ENCODE measurements at places on chromosomes 3 and 15.

- DNase-seq = no peak
Measured at GRCh38 chr15:78524230-78524629, 16.0 kb upstream of the PSMA4 start.

DNA sequence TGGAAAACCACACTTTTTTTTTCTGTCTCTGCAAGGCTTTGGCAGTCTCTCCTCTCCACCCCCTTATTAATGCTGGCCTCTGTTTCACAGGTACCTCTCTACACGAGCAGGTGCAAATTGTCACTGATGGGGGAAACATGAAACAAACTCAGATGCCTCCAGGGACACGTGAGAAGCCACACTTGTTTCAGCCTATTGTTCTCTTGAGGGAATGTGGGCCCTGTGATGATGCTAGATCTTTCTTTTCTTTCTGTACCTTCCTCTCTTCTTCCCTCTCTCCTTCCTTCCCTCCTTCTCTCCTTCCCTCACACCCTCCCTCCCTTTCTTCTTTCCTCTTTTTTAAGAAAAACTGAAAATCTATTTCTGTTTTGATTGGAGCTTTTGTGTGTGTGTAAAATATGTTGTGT lies 5.7 kb upstream of the BLM start:
- no peak for DNase-seq

- DNase-seq = no peak
Measured at GRCh38 chr3:135694142-135694541, 271.4 kb upstream of the PPP2R3A start.

GRCh38 chr3:124886168-124887056 lies 753 bp downstream of the ITGB5 start:
- DNase-seq = peak; percentile 29

GRCh38 chr3:154003649-154004048 lies 117.5 kb upstream of the ARHGEF26 start:
- no peak for DNase-seq

DNA sequence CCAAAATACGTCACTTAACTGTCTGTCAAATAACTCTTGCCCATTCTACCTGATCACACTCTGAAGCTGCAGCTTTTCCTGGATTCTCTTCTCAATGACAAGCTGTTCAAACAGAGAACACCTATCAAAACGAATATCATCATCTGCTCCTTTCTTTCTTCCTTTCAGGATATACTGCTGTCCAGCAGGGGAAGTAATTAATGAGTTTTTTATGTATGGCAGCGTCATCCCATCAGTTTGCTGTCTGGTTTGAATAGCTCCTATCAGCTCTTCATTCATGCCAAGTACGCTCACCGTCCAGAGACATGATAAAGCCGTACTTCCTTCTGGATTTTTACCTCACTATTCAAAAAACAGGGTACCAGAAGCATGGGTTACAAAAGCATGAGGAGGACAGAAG lies at the start of gene CHRM5:
TSS of gene CHRM5 (plus strand) at position 274 of the 400 bp plus-strand sequence. CDS start 94,221 bp downstream, outside the sequence.
- DNase-seq = no peak

- no peak for DNase-seq
Measured at GRCh38 chr3:160464321-160464720, 14.7 kb upstream of the TRIM59 start.

DNA sequence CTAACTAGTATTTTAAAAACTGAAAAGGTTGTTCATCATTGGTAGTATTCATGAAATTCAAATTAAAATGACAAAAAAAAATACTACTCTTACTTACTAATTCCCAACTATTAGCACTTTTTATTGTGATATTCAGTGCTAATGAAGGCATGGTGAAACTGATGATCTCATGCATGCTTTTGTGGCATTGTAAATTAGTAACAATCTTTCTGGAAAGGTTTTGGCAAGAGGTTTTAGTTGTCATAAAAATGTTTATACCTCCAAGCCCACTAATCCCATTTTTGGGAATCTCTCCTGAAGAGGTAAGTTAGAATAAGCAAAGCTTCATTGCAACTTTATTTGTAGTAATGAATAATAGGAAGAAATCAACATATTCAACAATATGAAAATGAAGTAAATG lies 53.0 kb downstream of the LYSMD4 start:
- no peak for DNase-seq

DNA sequence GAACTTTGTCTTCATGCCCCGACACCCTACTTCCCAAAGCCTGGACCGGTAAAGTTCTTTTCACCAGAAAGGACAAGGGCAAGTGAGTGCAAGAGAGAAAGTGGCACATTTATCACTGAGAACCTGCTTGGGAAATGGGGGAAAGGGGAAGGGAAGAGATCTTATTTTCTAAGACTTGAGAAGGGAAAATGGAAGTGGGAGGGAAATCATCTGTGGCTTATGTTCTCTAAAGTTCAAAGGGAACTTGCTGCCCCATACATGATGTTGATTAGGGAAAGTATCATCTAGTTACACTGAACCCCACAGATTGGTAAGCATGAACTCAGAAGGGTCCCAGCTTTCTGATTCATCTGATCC lies 199.5 kb upstream of the LPP start:
- no peak for DNase-seq

DNA sequence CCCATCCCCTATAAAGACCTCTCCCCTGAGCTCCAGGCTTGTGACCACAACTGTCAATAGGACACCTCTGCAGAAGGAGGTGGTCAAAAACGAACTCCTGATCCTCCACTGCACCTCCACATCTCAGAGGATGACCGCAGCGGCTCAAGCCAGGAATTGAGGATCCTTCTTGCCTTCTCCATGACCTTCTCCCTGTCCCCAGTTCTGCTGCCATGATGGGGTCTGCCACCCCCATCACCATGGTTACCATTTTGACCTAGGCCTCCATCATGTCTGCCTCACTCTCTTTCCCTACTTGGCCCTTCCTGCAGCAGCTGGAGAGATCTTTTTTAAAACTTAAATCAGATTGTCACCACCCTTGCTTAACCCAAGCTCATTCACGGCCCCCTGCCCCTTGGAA lies 81.3 kb upstream of the LINGO1 start:
- DNase-seq = no peak

GRCh38 chr3:99503350-99503749 lies 135.0 kb upstream of the COL8A1 start:
- DNase-seq = no peak

GRCh38 chr3:129615751-129616281 lies 9.3 kb upstream of the PLXND1 start:
- no peak for DNase-seq

DNA sequence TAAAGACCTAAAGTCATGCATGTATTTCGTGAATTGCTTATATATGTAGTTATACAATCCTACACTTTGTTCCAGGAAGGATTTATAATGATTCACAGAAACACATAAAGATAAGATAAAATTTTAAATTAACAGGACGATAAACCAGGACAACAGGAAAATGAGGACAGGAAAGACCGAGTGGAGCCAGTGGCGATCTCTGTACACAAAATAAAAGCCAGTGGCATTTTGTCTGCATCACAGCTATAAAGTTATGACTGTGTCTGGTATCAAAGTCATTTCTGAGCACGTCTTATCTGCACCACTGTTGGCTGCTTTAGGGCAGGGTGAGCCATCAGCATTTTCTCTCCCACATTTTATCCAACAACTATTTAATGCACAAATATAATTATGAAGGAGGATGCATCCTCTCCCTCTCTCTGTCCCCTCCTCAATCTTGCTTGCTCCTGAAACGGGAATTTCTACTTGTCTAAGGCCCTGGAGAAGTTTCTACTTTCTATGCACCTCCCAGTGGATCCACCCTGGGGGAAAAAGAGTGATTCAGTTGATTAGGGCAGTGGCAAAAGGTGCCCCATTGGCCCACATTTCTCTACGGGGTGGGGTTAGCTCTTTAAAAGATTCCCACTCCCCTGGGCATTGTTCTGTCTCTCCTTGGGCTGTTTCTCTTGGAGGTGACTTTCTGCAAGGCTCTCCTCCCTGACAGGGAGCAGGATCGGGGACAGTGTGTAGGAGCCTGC lies 159.4 kb upstream of the UBE2E1 start:
- no peak for DNase-seq

DNA sequence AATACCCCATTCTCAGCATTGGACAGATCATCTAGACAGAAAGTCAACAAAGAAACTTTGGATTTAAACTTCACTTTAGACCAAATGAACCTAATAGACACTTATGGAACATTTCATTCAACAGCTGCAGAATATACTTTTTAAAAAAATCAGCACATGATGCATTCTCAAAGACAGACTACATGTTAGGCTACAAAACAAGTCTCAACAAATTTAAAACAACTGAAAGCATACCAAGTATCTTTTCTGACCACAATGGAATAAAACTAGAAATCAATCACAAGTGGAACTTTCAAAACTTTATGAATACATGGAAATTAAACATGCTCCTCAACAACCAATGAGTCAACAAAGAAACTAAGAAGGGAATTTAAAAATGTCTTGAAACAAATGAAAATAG lies 37.9 kb downstream of the SERP1 start:
- no peak for DNase-seq

GRCh38 chr3:182592747-182593146 lies 200.6 kb upstream of the ATP11B start:
- DNase-seq = no peak

GRCh38 chr15:23467110-23467600 lies 20.1 kb upstream of the GOLGA6L2 start:
- no peak for DNase-seq

DNA sequence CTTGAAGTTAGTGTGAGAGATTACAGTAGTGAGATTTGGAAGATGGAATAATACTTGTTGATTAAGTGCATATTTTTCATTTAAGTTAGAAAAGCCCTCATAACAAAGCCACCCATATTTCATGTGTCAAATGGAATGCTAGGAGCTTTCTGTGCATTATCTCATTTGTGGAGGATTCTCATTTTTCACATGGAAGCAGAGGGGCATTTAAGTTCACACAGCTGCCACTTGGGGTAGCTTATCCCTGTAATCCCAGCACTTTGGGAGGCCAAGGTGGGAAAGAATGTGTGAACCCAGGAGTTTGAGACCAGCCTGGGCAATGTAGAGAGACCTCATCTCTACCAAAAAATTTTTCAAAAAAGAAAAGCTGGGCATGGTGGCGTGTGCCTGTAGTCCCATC lies 55.2 kb downstream of the RAB7A start:
- no peak for DNase-seq

DNA sequence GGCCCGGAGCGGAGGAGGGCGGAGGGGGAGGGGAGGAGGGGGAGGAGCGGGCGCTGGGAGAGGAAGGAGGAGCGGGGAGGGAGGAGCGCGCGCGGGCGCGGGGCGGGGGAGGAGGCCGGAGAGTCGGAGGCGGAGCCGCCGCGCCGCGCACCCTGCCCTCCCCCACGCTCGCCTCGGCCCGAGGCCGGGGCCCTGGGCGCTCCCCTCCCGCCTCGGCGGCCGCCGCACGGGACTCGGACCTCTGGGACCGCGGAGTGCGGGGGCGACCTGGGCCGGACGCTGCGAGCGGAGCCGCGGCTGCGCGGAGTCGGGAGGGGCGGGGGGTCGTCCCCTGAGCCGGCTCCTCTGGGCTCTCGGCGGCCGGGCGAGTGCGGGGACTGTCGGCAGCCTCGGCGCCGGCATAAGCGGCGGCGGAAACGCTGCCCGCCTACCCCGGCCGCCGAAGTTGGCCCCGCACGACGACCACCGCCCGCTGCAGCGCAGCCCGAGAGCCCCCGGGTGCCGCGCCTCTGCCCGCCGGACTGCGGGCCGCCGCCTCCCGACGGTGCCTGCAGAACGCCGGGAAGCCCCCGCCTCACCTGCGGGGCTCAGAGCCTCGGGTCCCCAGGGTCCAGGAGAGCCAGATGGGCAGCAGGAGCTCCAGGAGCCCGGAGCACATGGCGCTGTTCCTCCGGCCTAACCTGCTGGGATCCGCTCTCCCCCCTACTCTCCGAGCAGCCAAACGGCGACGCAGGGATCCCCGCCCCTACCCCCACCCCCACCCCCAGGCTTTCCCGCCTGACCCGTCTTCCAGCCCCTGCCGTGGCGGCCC lies 406 bp upstream of the GABRB3 start:
- DNase-seq = no peak

DNA sequence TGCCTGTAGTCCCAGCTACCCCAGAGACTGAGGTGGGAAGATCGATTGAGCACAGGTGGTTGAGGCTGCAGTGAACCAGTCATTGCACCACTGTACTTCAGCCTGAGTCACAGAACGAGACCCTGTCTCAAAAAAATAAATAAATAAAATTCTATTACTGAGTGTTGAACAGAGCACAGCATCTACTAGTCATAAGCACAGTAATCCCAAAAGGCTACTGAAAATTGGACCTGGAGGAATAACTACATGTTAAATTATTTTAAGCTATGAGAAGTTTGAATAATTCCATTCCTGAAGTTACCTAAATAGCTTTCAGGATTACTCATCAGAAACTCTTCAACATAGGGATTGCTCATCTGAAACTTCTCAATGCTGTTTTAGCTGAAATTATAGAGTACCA lies 43.4 kb downstream of the ARMC8 start:
- peak; percentile 13 for DNase-seq

GRCh38 chr3:278300-279064 lies 81.9 kb downstream of the CHL1 start:
- no peak for DNase-seq

- DNase-seq = no peak
Measured at GRCh38 chr3:135440233-135440632, 525.3 kb upstream of the PPP2R3A start.

- no peak for DNase-seq
Measured at GRCh38 chr15:99683000-99683670, 50.1 kb downstream of the LYSMD4 start.

DNA sequence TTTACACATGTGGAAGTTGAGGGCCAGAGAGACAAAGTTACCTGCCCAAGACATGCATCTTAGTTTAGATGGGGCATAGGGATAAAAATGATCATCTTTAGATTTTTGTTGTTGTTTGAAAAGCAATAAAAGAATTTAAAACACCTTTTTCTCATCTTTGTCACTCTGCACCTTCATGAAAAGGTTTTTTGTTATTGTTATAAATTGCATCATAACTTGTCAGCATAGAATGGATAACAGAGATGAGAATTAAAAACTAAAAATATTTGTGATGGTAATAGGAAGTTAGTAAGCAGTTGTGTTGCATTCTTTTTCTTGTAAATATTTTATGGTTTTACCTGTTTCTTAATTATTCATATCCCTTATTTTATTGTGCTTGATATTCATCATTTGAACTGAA lies 13.4 kb upstream of the ZBTB47 start:
- no peak for DNase-seq

DNA sequence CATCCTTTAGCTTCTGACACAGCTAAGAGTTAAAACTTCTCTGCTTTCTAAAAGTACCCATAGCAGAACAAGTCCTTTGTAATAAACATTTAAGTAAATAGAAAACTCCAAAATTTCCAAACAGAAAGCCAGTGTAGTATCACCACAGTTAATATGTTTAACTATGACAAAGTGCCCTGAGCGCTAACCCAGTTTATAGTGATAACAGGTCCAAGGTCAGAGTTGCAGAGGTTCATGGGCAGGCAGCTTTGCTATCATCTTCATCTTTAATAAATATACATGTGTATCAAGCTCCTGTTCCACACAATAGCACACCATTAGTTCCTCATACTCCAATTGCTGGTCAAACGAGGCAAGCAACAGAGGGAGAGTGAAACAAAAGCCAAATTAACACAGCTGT lies 12.4 kb upstream of the TOP2B start:
- no peak for DNase-seq

GRCh38 chr3:127175272-127175671 lies 17.7 kb upstream of the PRR23E start:
- DNase-seq = no peak

GRCh38 chr3:143824735-143825385 lies 23.4 kb downstream of the SLC9A9 start:
- DNase-seq = no peak

All from amniotic stem cell (primary cell).